ENCODE measurements at places on chromosomes 4 and X.

DNA sequence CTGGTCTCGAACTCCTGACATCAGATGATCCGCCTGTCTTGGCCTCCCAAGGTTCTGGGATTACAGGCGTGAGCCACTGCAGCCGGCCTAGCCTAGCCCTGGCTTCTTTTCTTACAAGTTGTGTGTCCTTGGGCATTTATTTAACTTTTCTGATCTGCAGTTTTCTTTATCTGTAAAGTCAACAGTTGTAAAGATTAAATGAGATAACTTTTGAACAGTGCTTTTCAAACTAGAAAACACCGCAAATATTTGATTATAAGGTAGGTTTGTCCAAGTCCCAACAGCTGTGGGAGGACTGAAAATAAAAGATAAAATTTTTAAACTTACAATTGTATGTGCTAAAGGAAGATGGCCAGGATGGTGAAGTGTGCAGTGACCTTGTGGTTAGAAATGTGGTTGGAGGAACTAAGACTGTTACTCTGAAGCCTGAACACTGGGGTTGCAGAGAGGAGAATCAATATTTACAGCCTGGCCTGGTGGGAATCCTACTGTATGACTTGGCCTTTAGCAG, 44.8 kb downstream of the GSX2 start:
- no peak for DNase-seq

GRCh38 chr4:177339477-177340374, 30.1 kb downstream of the NEIL3 start:
- peak; percentile 38 for DNase-seq

GRCh38 chr4:6730603-6731317, 14.8 kb downstream of the BLOC1S4 start:
- DNase-seq, result no peak

DNA sequence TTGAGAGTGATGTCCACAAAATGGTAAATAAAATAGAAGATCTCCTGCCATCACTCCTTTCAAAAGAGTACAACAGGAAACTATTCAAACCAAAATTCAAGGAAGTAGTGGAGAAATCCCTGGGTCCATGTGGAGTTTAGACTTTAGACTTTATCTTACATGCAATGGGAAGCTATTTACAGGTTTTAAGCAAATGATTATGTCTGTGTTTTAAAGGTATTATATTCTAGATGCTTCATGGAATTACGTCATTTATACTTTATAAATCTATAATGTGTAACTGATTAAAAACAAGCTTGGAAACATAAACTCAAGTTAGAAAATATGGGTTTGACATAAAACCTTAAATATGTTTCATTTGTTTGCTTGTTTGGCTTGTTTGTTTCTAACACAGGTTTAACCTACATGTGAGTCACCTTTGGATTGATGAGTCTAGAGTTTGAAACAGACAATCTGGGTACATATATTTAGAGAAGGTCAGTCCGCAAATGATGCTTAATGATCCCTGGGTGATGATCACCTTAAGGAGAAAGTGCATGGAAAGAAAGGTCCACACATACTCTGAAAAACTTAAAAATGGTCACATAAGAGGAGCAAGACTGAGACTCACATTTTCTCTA, 519.6 kb upstream of the AGA start:
- no peak for DNase-seq

DNA sequence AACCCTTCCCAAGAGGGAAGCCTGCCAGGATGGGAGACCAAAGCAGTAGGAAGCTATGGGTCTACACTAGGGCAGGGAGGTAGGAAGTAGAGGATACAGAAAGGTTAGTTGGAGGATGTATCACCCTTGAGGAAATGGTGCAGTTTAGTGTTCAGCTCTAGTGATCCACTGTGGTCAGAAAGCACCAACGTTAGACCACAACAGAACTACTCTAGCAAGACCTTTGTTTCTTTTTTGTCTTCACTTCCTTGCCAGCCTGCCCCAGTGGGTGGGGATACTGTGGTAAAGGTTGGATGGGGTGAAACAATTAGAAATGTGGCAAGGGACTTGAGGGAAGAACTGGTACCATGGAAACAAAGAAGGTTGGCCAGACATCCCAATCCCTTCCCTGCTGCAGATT, 83.3 kb downstream of the DDIT4L start:
- DNase-seq, result no peak

DNA sequence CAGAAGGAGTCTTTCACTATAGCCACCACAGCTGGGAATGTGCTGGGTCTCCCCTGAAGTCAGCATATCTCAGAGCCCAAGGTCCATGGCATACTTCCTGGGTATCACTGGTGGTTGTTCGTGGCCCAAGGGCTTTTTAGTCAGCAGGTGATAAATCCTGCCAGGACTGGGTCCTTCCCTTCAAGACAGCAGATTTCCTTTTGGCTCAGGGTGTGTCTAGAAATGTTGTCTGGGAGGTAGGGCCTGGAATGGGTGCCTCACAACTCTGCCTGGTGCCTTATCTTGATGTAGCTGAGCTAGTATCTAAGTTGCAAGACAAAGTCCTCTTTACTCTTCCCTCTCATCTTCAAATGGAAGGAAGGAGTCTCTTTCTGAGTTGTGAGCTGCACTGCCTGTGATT, 102.4 kb upstream of the TMLHE start:
- DNase-seq, result no peak

GRCh38 chr4:69025191-69025998, 70.9 kb upstream of the UGT2B7 start:
- no peak for DNase-seq

GRCh38 chrX:57565198-57565597, 26.6 kb upstream of the ZXDB start:
- no peak for DNase-seq

DNA sequence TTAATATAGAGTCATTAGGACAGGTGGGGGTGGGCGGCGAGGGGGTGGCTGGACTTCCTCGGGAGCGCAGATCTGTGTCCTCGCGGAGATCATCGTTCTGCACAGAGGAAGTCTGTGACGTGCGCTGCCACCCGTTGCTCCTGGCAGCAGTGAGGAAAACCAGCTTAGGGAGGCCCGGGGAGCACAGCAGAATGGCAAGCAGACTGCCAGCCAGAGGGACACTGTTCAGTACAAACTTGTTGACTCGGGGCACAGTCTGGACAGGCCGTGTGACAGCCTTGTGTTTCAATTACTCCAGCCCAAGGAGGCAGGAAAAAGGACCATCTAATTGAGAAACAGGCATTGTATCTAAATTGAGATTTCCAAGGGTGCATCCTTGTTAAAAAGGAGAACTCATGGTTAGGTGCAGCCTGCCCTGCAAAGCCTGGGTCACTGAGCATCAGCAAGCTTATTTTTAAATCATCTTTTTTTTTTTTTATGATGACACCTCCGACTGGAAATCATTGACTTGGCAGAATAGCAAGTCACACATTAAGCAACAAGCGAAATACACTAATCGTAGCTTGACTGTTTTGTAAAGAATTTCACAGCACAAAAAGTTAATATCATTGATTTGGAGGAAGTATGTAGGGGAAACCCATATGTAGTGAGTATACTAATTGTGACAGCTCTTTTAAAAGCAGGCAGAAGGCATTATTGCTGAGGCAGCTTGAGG, 512.0 kb upstream of the FAT1 start:
- peak; percentile 65 for DNase-seq

- peak; percentile 11 for DNase-seq
These were observed 717.6 kb upstream of the HS3ST1 start for GRCh38 chr4:12146339-12146738.

- DNase-seq, result no peak
These were observed 466.1 kb downstream of the C4orf33 start for GRCh38 chr4:129561886-129562671.

DNA sequence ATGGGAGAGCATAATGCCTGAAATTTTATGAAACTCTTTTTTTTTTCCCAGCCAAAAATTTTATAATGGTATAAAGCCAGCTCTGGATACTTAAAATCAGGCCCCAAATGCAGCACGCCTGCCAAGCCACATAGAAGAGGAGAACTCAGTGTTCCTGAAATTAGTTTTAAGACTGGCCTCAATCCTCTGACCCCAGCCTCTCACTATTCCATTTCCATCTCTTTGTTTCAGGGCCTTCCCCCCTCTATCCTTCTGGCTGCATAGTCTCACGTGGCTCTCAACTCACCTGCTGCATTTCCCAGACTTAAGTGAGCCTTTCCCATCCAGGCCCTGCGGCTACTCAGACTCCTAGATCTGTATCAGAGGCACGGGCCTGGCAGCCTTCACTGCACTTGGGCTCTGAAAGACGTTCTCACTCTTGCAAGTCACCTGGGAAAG, 5.2 kb upstream of the CBR4 start:
- no peak for DNase-seq

- no peak for DNase-seq
These were observed 23.1 kb downstream of the TMEM184C start for GRCh38 chr4:147640331-147640730.

GRCh38 chr4:40301603-40302002, 33.5 kb upstream of the CHRNA9 start:
- DNase-seq, result no peak

DNA sequence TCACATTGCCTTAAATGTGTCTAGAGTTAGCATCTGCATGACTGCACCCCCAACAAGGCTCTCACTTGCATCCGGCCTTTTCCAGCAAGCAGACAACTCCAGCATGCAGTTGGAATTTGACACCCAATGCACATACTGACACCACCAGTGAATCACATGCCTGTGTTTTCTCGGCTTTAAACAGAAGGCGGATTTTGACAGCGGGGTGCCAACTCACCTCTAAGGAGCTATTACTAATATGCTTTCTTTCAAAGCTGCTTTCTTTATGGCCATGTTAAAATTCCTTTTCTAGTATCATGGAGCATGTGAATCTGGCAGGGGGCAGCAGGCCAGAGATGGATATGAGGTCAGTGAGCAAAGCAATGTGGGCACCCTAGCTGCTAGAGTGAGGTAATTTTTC, 78.0 kb upstream of the CLNK start:
- no peak for DNase-seq

DNA sequence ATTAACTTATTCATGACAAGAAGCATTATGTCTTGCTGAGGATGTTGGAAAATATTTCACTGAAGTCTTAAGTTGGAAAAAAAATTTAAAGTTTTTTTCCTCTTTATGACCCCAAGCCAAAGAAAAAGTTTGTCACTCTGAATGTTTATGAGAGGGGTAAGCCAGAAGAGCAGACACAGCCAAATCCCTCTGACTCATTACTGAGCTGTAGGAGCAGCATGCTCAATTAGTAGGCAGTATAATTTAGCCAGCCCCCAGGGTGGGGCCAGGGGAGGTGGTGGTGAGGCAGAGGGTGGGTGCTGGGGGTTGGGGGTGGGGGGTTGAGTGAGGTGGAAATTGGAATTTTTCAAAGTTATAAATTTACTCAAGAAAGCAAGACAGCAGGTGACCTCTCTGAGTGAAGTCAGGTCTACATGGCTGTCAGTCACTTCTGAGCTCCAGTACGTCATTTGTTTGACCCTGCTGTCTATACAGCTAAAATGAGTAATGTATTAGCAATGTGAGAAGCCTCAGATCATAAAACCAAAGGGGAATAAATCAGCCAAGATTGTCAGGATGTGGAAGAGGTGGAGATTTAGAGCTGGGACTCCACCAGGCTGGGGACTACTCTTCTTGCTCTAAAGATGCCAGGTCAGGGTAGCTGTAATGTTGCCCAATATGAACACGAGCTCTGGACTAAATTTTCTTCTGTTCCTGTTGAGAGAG, 98.8 kb upstream of the NDP start:
- no peak for DNase-seq

- DNase-seq, result no peak
These were observed 245.4 kb downstream of the FBXW7 start for GRCh38 chr4:152290366-152290921.

- no peak for DNase-seq
These were observed 337.9 kb downstream of the CAMK2D start for GRCh38 chr4:113423631-113424030.

DNA sequence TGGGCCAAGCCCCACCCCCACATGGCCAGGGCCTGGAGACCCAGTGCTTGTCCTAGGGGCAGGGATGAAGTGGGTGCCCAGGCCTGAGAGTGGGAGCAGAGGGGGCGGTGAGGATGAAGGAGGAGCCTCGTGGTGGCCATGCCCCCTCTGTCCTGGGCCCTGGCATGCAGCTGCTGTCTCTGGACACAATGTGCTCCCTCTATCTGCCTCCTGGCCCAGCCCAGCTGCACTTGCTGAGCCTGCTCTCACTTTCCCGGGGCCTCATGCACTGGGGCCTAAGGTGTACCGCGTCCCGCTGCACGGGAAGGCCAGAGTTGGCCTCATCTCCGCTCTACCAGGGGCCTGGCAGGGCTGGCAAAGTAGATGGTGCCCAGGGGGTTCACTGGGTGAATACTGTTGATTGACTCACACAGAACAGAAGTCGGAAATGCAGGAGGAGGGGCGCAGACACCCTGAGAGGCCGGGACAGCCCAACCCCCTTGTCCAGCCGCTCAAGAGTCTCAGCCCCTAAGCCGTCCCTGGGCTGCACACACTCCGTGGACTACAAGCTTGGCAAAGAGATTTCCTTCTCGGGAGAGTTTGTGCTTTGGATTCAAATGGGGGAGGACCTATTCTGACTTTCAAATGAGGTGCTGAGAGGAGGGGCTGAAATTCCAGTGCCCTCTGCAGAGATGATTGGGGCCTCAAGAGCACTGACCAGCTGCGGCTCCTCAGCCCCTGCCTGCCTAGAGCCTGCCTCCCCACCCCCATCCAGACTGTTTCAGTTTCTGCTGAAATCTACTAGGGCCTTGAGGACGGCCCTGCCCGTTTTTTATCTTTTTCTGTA, 112.4 kb downstream of the PSAPL1 start:
- peak; percentile 84 for DNase-seq

DNA sequence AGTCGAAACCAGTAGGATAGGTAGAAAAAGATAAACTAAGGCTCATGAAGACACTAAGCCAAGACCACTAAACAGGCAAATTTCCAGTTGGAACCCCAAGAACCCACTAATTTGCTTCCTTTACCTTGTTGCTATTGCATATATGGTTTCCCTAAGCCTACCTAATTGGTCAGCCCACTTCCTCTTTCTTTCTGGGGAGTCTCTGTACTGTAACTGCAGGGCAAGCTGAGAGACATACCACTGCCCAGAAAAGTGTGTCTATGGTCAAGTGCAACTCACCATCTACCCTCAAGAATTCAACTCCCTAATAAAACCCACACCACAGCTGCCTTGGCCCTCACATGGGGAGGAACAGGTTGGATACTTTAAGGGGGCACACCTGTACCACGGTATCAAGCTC, 28.6 kb downstream of the IDS start:
- no peak for DNase-seq

DNA sequence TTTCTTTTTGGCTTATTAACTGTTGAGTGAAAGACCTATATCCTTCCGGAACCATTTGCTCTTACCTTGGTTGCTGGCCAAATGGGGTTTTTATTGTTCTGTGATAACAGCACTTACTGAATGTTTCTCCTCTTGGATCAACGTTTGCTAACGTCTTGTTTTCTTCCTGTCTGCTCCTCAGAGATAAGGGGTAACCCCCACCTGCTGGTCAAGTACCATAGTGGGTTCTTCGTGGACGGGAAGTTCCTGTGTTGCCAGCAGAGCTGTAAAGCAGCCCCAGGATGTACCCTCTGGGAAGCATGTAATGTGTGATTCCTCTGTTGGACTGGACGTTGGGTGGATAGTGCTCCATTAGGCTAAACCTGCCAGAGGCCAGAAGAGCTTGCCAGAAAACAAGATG, 15.3 kb downstream of the BMX start:
- DNase-seq, result no peak
